NCI-H345 (cell line): ENCODE measurements at places on chromosomes 16 and 17.

DNA sequence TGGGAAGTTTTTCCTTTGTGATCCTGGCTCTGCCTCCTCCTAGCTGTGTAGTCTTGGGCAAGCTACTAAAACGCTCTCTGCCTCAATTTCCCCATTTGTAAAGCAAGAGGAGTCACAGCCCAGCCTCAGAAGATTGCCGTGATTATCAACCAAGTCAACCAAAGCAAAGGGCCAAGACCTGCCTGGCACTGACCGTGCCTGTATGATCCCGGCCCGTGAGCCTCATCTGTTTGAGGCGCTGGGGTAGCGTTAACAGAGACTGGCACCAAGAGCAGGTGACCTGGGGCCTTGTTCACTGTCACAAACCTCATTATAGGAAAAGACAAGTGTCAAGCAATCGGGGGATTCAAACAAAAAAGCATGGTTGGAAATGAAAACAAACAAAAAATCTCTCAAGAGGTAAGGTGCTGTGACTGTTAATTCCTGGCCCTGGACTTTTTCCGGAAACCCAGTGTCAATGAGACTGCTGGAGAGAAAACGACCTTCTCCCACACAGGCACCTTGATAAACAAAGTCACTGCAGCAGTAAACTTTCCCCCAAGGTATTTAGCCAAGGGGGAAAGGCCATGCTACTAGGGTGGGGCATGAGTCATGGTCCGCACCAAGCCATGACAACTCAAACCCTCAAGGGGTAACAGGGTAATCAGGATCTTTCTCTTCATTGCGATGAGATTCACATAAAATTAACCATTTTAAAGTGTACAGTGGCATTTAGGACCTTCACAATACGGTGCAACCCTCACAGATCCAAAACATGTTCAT is 5.4 kb downstream of the MEAK7 start:
- DNase-seq: no peak

GRCh38 chr17:65538675-65539529 is 22.5 kb downstream of the AXIN2 start:
- DNase-seq: no peak

DNA sequence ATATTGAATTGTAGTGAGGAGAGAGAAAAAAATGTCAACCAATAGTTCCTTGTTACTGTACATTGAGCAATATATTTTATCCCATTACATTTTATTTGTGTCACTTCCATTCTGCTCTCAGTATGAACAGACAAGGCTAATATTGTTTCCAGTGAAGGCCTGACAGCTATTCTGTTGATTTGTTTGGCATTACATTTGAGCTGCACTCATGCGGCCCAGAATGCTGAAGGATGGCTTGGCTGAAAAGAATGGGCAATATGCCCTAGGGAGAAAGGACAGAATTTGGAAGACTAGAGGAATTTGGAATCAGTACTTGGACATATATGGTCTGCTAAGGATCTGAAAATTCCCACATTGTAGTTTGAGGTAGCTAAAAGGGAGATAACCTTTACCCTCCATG is 1294.4 kb downstream of the CDH8 start:
- DNase-seq: no peak

GRCh38 chr17:29761040-29761761 is 138.5 kb upstream of the CORO6 start:
- no peak for DNase-seq

DNA sequence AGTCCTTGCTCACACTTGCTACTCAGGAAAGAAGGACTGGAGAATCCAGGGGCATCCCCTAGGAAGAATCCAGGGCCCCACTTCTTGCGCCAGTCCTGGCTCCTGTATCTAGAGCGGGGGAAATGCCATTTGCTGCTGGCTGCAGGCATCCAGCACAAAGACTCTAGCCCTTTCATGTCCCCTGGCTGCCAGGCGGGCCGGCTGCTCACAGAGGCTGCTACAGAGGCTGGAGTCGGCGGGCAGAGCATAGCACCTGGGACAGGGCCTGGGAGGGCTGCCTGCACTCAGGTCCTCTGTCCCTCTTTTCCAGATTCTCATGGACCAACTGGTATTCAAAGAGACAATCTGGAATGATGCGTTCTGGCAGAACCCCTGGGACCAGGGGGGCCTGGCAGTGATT is 13.8 kb downstream of the SMIM5 start:
- no peak for DNase-seq

DNA sequence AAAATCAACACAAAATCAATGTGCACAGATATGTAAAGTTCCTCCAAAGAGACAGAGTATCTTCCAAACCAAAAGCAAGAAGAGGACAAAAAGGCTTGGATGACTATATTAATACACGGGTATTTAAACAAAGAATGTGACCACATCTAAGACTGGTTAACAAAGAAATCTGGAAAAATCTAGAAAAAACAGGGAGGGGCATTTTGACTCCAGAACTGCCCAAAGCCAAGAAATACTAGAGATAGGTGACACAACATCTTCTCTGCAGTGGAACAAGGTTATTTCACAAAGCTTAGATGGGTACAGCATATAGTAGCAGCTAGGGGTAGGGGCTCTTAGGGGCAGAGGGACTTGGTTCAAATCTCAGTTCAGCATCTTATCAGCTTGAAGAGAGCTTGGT is 10.3 kb downstream of the RFFL start:
- no peak for DNase-seq

DNA sequence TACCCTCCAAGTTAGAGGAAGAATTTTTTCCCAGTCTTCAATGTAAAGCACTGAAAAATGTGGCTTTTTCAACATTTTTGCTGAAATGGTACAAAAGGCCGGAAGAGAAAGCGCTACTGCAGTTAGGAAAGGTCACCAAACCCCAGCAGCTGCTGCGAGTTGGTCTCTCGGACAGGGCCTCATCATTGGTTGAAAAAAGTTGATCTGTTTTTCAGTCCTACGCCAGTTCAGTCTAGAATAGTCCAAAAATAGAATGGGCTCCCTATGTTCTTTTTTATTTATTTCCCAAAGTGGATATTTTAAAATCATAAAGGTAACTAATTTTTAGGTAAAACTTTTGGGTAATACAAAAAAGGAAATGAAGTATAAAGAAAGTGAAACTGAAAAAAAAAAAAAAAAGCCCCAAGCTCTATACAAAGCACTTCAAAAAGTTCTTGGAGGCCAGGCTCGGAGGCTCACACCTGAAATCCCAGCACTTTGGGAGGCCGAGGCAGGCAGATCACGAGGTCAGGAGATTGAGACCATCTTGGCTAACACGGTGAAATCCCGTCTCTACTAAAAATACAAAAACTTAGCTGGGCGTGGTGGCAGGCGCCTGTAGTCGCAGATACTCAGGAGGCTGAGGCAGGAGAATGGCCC is 17.4 kb downstream of the ADAP2 start:
- no peak for DNase-seq

- no peak for DNase-seq
Measured at GRCh38 chr16:22664561-22664997, 149.4 kb upstream of the HS3ST2 start.
